ENCODE measurements at places on chromosomes 12 and 14.

DNA sequence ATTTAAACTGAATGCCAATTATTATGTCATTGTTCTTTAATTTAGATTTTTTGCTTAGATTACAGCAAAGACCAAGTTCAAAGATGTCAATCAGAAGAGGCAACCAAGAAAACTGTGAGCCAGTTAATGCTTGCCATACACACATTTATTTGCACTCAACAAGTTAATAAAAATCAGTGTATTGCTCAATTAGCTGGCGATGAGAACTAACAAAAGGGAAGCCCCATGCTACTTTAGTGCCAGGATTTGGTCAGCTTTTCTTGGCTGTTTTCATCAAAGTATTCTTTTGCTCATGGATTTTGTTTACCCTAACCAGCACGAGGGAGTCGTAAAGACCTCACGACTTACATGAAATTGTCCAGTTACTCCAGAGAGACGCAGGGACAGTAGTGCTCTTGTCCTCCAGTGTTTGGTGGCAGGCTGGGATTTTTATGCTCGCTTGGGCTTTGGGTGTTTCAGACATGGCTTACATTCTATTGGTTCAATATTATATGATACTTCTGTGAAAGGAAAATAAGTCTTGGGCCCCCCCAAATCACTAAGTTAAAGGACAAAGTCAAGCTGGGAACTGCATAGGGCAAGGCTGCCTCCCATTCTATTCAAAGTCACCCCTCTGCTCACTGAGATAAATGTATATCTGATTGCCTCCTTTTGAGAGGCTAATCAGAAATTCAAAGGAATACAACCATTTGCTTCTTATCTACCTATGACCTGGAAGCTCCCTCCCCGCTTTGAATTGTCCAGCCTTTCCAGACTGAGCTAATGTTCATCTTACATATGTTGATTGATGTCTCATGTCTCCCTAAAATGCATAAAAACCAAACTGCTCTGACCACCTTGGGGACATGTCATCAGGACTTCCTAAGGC, 7.4 kb upstream of the B4GALNT1 start:
- DNase-seq = no peak

- no peak for DNase-seq
Observed at GRCh38 chr12:4434706-4435425, 10.7 kb downstream of the FGF6 start.

DNA sequence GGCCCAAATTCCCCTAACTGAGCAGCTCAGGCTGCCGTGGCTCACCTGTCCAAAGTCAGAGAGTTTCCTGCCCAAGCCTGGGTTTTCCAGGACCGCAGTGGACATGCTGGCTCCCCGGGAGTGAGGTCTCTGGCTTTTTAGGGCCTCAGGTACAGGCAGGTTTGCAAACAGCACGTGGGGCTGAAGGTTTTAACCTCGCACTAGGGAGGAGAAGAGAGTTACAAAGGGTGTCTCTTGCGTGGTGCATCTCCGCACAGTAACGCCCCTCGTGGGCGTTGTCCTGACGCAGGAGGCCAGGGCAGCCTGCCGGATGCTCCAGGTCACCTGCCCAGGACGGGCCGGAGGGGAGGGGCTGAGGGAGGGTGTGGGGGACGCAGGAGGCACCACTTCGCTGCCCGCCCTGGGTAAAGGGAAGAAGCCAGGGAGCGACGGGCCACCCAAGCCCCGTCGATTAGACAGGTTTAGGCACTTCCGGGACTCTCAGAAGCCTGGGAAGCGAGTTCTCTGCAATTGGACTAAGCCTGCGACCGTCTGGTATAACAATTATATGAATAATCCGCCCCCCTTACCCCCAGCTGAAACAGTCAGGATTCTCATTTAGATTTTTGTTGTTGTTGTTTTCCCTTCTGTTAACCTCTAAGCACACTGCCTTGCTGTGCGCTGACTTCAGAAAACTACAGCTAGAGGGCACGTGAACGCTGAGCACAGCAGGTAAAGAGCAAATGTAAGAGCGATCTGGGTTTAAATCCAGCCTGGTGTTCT, at the start of gene PAH:
PAH (minus strand) TSS at position 219 of the 762 bp plus-strand sequence; CDS start at position 105, 114 bp downstream.
- DNase-seq = peak; percentile 2

GRCh38 chr12:130971925-130972585, 18.3 kb downstream of the ADGRD1 start:
- DNase-seq = no peak

GRCh38 chr12:98780261-98780660, 135.2 kb downstream of the APAF1 start:
- DNase-seq = no peak

DNA sequence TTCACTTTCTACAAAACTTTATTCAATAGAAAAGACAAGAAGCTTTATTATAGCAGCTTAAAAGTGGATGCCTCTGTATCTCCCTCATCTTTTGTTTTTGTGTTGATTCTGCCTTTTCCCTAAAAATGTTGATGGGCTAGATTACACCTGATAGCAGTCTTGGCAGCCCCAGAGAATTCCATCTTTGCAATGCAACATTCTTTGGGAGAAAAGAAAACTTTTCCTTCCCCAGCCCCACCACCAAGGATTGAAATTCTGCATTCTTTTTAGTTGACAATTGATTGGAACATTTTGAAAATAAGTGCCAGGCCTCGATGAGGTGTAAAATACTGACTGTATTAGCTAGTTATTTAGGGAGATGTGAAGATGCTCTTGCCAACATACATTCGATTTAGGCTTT, 306.8 kb upstream of the G2E3 start:
- DNase-seq = no peak

- no peak for DNase-seq
Observed at GRCh38 chr14:94119071-94119470, 8.5 kb downstream of the IFI27 start.

GRCh38 chr14:75204116-75204515, 27.7 kb upstream of the TMED10 start:
- no peak for DNase-seq

DNA sequence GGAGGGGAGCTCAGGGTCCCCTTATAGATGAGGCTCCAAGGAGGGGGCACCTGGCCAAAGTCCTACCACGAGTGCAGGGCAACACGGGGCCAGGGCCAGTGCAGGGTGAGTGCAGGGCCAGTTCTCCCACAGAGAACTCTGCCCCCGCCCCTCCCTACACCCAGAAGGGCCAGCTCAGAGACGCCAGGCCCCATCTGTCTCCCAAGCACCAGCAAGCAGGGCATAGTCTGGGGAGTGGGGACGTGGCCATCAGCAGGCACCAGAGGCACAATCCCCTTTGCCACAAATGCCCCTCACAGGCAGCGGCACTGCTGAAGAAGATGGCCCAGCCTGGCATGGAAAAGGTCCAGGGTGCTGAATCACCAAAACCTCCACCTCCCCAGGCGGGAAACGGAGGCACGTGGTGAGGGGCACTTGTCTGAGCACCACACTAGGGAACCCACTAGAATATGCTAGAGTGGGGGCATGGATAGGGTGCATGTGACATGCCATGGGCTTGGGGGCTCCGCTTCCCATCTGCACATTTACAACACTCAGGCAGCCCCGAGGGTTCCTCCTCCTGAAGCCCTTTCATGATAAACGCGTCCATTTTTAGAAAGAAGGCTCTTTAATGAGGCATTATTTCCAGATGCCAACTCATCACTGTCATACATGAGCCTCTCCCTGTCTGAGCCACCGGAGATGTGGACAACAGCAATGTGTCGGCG, 17.8 kb downstream of the CCDC85C start:
- no peak for DNase-seq

GRCh38 chr14:53744857-53745256, 211.8 kb downstream of the BMP4 start:
- no peak for DNase-seq

- no peak for DNase-seq
Observed at GRCh38 chr12:39451977-39452376, 9.1 kb upstream of the KIF21A start.

DNA sequence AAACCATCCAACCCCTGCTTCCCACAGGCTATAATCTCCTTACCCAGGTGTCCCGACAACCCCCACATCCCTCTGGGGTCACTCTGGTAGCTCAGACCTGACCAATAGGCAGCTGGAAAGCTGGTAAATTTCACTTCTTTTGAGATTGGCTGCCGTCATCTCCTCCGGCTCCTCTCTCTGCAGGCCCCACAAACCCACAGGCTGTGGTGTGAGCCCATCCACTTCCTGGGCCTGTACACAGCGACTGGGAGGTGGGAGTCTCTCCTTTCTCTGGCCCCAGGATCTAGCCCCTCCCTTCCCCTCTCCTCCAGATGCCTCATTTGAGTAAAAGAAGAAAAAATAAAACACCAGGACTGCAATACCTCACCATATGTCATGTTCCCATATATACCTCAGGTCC, 709 bp downstream of the INHBC start:
- no peak for DNase-seq

DNA sequence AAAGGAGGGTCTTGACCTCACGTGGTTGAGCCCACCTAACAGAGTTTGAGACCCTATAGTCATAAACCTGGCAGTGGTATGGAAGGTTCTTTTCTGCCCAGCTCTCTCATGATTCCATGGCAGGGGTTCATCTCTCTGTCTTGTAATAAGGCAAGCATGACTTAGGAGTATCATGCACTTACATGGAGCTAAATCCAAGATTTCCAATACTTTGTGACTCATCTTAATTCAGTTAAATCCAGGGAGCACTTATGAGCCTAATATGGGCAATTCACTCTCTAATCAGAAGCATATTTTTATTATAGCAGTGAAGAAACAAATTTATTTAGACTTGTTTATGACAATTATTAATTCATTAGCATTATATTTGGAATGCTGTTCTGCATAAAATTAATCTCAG, 131.8 kb upstream of the CPSF6 start:
- no peak for DNase-seq

GRCh38 chr14:51328064-51328771, 88.2 kb downstream of the TMX1 start:
- no peak for DNase-seq

GRCh38 chr14:53716578-53716977, 240.0 kb downstream of the BMP4 start:
- no peak for DNase-seq

DNA sequence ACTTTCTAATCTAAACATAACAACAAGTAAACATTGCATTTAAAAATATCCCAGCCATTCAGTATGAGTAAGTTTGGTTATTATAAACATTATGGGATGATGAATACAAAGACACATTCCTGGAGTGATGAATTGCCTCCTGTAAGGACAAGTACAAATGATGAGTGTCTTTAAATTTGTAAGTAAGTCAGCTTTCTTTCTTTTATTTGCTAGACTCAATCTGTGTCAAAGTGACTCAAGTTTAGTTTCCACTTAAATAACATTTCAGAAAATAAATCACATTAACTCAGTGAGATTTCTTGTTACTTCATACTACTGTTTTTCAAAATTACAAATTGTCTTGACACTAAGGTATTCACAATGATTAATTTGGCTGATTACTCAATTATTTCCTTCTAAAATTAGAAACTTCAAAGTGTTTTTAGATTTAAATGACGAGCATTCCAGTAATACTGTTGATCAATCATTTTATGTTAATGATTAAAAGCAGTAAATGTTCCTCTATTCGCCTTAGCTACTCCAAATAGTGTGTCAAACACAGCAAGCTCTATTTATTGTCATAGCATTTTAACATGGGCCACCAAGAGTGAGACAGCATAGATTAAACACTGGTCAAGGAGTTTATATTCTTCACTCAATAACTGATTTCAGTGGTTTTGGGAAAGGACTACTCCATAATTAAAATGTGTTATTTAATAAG, 658.0 kb upstream of the MDGA2 start:
- DNase-seq = no peak

DNA sequence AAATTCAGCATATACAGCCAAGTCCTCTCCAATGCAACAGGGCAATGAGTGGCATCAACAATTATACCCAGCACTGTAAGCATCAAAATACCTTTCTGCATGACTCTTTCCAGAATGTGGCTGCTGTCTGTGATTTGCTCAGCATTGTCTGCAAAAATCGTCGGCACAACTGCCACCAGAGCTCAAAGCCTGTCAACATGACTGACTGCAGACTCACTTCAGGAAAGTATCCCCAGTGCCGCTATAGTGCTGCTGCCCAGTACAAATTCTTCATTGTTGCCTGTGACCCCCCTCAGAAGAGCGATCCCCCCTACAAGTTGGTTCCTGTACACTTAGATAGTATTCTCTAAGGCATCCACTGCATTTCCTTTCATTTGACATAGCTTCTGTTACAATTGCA, 735 bp downstream of the RNASE6 start:
- DNase-seq = peak; percentile 27

GRCh38 chr12:49897276-49897675, 6.4 kb downstream of the FAIM2 start:
- no peak for DNase-seq

GRCh38 chr12:7647071-7647470, 18.6 kb downstream of the APOBEC1 start:
- no peak for DNase-seq

- no peak for DNase-seq
Observed at GRCh38 chr12:120260607-120261006, 4.9 kb downstream of the PXN start.

DNA sequence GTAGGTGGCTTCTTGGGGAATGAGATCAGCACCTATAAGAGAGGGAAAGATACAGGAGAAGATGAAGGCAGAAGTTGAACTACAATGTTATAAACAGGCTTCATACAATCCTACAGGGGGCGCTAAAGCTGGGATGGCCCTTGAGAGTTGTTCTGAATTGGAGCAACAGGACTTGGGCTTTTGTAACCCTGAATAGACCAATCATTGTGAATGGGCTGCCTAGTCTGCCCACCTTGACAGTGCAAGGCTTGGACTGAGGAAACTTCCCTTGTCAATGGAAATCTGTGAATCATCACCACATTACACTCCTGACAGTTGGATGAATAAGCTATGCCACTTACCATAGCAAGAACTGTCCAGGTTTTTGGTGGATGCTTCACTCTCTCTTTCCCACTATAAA, 306.1 kb downstream of the KCNC2 start:
- no peak for DNase-seq

- no peak for DNase-seq
Observed at GRCh38 chr12:55708695-55709233, 1.1 kb upstream of the ITGA7 start.

- no peak for DNase-seq
Observed at GRCh38 chr12:96237035-96237434, 42.9 kb downstream of the ELK3 start.

GRCh38 chr14:74437496-74438053, 11.6 kb upstream of the SYNDIG1L start:
- no peak for DNase-seq

DNA sequence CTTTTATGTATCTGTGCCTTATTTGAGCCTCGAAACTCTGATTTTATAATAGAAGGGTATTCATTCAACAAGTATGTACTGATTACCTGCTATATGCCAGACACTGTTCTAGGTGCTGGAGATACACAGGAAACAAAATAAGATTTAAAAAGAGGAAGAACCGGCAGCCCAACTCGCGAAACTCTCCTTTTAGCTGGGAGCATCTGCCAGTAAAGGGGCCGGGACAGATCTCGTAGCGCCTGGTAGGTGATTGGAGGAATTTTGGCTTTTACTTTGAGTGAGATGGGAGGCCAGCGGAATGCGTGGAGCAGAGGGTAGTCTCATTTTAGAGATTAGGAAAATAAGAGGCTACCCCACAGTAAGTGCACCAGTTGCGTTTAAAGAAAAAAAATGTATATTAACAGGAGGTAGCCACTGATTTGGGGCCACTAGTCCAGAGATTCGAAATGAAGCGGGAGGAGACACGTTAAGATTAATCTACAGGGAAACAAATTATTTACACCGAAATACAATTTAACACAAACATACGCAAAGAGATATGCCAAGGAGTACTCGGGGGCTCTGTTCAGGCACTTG, 520 bp upstream of the MON2 start:
- peak; percentile 8 for DNase-seq
